Transverse colon (tissue), 4 donors: ENCODE measurements at places on chromosomes 2 and 18. TPM values are rescaled to one million over a fixed set of nuclear protein-coding genes. Genes with fewer than 3 reads are reported as not detected.

MIB1 gene
- 29.1 TPM for total RNA-seq

UXS1 gene
- total RNA-seq: 49.8 TPM

CYTIP gene
- 25.1 TPM for total RNA-seq

RAPH1 gene
- total RNA-seq: 38.6 TPM

PSMA8 gene
- not detected for total RNA-seq

LAPTM4A gene
- 114 TPM for total RNA-seq

C2orf78 gene
- not detected for total RNA-seq

BOLL gene
- not detected for total RNA-seq

DPP4 gene
- 1.6 TPM for total RNA-seq

IL37 gene
- total RNA-seq: not detected

LYPD6 gene
- 1.3 TPM for total RNA-seq

ITM2C gene
- 1,440 TPM for total RNA-seq

RFX8 gene
- total RNA-seq: not detected

SOX11 gene
- total RNA-seq: 0.41 TPM

SCN7A gene
- 13.8 TPM for total RNA-seq

GRCh38 chr2:24540011-24540477 lies 49.0 kb downstream of the NCOA1 start:
- peaks cover 12% of the 10 kb centered on the region for H3K4me1 ChIP-seq
- H3K27ac ChIP-seq: no peak overlapping the region
- no peaks in the 10 kb centered on the region for H3K27me3 ChIP-seq
- H3K36me3 ChIP-seq: no peaks in the 10 kb centered on the region

DNA sequence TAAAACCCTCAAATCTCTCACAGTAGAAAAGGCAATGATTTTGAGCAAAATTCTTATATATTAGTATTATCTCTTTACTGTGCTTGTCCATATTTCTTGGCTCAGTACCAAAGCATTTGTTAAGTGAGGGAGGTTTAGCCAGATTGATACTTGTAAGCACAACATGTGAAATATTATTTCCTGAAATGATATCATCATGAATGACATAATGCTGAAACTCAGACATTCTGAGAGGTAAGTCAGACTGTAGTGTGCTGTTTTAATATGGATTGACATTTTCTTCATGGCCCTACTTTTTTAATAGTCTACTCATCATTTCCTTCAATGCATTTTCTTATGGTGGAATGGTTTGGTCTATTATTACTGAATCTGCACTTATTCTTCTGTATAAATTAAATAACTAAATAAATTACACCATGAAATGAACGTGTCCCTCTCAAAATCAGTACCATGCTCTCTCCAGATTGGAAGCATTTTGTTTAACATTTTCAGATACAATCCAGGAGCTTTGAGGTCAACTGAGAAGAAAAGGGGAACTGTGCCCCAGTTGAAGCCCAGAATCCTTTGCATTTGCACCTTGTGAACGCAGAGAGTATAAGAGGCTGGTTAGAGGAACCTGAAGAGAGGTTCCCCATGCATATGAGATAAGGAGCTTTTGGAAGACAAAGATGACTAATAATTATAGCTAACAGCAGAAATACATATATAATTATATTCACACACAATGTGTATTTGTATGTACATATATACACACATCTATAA lies 50.1 kb upstream of the CRACDL start:
- DNase-seq: no peak
- H3K36me3 ChIP-seq: no peaks in the 10 kb centered on the region
- no peak overlapping the region for H3K4me3 ChIP-seq
- H3K4me1 ChIP-seq: no peaks in the 10 kb centered on the region
- no peaks in the 10 kb centered on the region for H3K27me3 ChIP-seq

- no peak overlapping the region for H3K27ac ChIP-seq
- H3K4me3 ChIP-seq: no peak overlapping the region
- no peaks in the 10 kb centered on the region for H3K36me3 ChIP-seq
- DNase-seq: no peak
- H3K27me3 ChIP-seq: peaks cover 5% of the 10 kb centered on the region
Observed at GRCh38 chr2:170743530-170744239, 26.5 kb upstream of the ERICH2 start.

- H3K27me3 ChIP-seq: no peaks in the 10 kb centered on the region
- H3K27ac ChIP-seq: no peak overlapping the region
- no peaks in the 10 kb centered on the region for H3K36me3 ChIP-seq
- H3K4me1 ChIP-seq: no peaks in the 10 kb centered on the region
- DNase-seq: no peak
Observed at GRCh38 chr2:199191461-199191860, 266.3 kb downstream of the SATB2 start.

DNA sequence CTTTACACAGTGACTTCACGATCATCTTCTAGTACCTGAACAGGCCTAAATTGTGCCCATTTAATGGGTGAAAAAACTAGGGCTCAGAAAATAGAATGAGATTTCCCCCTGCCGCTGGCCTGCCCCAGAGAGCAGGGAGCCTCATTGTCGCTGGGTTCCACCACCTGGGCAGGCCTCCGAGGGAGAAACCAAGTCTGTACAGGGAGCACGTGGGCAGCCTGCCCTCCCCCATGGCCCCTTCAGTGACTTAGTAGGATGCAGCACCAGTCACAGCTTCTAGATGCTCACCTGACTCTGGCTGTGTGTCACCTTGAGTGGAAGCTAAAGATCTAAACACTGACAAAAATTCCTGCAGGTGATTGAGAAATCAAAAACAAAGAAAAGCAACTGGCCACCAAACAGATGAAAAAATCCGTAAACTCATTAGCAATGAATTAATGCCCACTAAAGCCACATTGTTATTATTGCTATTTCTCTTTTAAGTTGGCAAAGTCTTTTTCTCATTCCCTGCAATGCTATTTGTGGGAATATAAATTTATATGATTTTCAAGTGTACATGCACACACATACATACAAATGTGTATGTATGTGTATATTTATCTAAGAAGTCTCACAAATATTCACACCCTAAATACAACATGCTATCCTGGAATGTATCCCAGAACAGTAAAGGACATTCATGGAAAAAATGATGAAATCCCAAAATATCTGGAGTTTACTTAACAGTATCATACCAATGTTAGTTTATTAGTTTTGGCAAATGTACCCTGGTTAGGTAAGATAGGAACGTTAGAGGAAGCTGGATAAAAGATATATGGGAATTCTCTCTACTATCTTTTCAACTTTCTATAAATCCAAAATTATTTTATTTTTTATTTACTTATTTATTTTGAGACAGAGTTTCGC lies 18.7 kb upstream of the ASPRV1 start:
- H3K27me3 ChIP-seq: no peaks in the 10 kb centered on the region
- no peak overlapping the region for H3K27ac ChIP-seq

GRCh38 chr2:6401301-6401700 lies 464.4 kb downstream of the CMPK2 start:
- no peaks in the 10 kb centered on the region for H3K4me1 ChIP-seq
- no peaks in the 10 kb centered on the region for H3K36me3 ChIP-seq
- no peak overlapping the region for H3K4me3 ChIP-seq
- DNase-seq: no peak

DNA sequence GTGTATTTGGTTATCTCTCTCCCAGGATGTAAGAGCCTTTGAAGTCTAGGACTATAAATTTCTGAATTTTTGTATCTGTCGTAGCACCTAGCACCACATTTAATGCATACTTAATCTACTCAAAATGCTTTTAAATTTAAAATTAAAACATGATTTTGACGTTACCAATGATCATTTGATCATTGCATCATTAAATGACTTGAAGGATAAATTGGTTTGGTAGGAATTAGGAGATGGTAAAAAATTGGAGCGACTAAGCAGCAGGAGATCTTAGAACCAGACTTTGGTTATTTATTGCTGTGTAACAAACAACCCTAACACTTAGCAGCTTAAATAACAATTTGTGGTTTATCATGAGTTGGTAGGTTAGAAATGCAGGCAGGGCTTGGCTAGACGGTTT lies 84.9 kb downstream of the MYO3B start:
- no peak overlapping the region for H3K27ac ChIP-seq
- H3K4me3 ChIP-seq: no peak overlapping the region
- no peaks in the 10 kb centered on the region for H3K4me1 ChIP-seq
- H3K36me3 ChIP-seq: no peaks in the 10 kb centered on the region
- H3K27me3 ChIP-seq: no peaks in the 10 kb centered on the region

DNA sequence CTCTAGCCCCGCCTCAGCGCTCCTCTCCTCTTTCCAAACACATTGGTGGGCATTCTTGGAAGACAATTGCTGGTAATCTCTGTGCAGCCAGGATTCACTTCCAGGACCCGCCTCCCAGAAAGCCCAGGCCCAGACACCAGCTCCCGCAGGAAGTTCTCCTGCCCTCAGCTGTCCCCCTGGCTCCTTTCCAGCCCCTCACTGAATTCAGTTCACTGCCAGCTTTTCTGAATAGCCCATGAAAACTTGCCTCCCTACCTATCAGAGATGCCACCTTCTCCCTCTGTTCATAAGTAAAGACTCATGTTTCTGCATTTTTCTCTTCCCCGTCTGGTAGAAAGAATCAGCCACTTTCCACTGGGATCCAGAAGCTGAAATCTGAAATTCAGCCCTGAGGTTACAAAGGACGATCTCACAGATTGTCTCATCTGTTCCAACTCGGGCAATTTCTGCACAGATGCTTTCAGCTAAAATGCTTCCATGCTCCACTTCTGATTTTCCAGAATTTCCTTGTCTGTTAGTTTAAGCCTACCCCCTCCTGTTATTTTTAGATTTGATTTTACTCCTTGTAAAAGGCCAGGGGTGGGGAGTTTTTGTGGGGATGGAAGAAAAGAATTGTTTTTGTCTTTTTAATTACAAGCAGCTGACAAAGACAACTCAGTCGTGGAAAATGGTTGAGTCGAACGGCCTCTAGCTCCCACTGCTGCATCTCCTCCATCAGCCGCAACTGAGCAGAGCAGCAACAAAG lies 98.1 kb downstream of the SP3 start:
- no peaks in the 10 kb centered on the region for H3K36me3 ChIP-seq
- no peaks in the 10 kb centered on the region for H3K4me1 ChIP-seq
- H3K27ac ChIP-seq: no peak overlapping the region
- DNase-seq: no peak
- H3K27me3 ChIP-seq: no peaks in the 10 kb centered on the region

GRCh38 chr2:210562091-210562490 lies 5.7 kb downstream of the CPS1 start:
- no peaks in the 10 kb centered on the region for H3K4me1 ChIP-seq
- DNase-seq: no peak
- no peak overlapping the region for H3K27ac ChIP-seq
- H3K4me3 ChIP-seq: no peak overlapping the region
- no peaks in the 10 kb centered on the region for H3K27me3 ChIP-seq
- H3K36me3 ChIP-seq: no peaks in the 10 kb centered on the region

- no peaks in the 10 kb centered on the region for H3K27me3 ChIP-seq
- peaks cover 9% of the 10 kb centered on the region for H3K4me1 ChIP-seq
- no peaks in the 10 kb centered on the region for H3K36me3 ChIP-seq
- no peak overlapping the region for H3K4me3 ChIP-seq
- H3K27ac ChIP-seq: peak overlapping the region; percentile 64
Observed at GRCh38 chr2:236579048-236579745, 9.6 kb downstream of the ACKR3 start.

DNA sequence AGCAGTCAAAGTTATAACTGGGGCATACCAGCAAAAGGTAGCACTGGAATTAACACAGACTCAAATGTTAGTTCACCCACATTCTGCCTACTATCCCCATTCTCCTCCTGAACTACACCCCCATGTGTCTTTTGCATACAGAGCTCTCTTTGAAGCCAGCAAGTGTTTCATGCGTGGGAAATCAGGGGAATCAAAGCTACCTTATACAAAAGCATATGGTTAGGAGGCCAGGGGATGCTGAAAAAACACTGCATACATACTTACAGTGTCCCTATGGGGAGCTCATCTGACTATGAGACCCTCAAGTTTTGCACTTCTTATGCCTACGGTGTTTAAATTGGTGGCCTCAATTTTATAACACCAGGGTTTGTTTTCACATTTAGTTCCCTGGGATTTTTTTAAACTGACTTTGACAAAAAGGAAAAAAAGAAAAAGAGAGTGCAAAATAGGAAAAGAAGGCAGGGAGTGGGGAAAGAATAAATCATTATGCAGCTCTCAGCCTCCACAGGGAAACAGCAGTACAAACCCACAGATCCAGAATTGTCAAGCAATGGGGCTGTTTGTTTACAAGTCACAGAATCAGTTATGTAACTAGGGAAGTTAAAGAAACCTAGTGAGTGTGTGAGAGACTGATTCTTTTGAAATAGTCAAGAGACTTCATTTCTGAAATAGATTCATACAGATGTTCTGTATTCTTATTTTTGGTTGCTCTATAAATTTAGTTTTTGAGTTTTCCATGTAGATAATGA lies 20.1 kb upstream of the PPP3R1 start:
- no peak for DNase-seq
- H3K27ac ChIP-seq: no peak overlapping the region
- no peaks in the 10 kb centered on the region for H3K4me1 ChIP-seq
- H3K27me3 ChIP-seq: peaks cover 3% of the 10 kb centered on the region
- no peaks in the 10 kb centered on the region for H3K36me3 ChIP-seq

- H3K27ac ChIP-seq: no peak overlapping the region
- DNase-seq: no peak
- no peaks in the 10 kb centered on the region for H3K4me1 ChIP-seq
- no peak overlapping the region for H3K4me3 ChIP-seq
Observed at GRCh38 chr18:36392979-36393287, 95.4 kb downstream of the FHOD3 start.

GRCh38 chr2:205872716-205873115 lies 190.4 kb downstream of the NRP2 start:
- no peaks in the 10 kb centered on the region for H3K27me3 ChIP-seq
- no peak overlapping the region for H3K4me3 ChIP-seq
- H3K27ac ChIP-seq: no peak overlapping the region

- no peak overlapping the region for H3K4me3 ChIP-seq
- no peaks in the 10 kb centered on the region for H3K4me1 ChIP-seq
- no peaks in the 10 kb centered on the region for H3K36me3 ChIP-seq
- DNase-seq: no peak
Observed at GRCh38 chr2:180219491-180219890, 212.4 kb upstream of the CWC22 start.

DNA sequence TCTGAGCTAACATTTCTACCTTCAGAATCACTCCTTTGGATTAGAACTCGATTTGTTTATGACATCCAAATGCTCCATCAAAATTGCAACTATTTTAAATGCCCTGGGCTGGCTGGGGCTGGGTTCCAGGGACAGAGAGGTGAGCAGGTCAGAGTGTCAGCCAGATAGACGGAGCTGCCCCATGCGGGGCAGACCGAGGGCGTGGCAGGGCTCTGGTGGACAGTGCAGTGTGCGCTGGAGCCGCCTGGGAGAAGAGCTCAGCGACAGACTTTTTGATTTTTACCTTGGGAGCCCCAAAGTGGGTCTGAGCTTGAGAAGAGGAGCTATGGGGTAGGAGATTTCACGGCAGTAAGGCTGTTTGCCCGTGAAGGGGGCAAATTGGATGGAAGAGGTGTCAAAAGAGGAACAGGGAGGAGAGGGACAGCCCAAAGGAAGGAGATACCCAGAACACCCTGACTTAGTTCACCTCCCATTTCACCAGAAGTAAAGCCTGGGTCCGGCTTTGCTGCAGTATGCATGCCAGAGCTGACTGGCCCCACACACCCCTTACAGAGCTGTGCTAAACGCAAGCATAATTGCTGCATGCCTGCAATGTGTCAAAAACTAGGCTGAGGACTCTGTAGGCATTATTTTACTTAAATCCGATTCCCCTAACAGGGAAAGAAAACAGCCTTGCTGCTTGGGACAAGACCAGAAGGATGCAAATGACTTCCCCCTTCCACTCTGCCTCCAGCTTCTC lies 33.7 kb downstream of the EN1 start:
- no peaks in the 10 kb centered on the region for H3K36me3 ChIP-seq
- H3K4me3 ChIP-seq: no peak overlapping the region
- no peaks in the 10 kb centered on the region for H3K4me1 ChIP-seq
- no peak for DNase-seq
- H3K27ac ChIP-seq: no peak overlapping the region

- no peaks in the 10 kb centered on the region for H3K4me1 ChIP-seq
- H3K36me3 ChIP-seq: no peaks in the 10 kb centered on the region
- peaks cover 96% of the 10 kb centered on the region for H3K27me3 ChIP-seq
- H3K27ac ChIP-seq: peak overlapping the region; percentile 92
- H3K4me3 ChIP-seq: no peak overlapping the region
Observed at GRCh38 chr2:66429693-66430504, 5.0 kb upstream of the MEIS1 start.
